AG08396 (cell line): ENCODE measurements at places on chromosomes 2 and 18.
A peak's percentile ranks its signal among the peaks of the same experiment; 100 is the strongest.

DNA sequence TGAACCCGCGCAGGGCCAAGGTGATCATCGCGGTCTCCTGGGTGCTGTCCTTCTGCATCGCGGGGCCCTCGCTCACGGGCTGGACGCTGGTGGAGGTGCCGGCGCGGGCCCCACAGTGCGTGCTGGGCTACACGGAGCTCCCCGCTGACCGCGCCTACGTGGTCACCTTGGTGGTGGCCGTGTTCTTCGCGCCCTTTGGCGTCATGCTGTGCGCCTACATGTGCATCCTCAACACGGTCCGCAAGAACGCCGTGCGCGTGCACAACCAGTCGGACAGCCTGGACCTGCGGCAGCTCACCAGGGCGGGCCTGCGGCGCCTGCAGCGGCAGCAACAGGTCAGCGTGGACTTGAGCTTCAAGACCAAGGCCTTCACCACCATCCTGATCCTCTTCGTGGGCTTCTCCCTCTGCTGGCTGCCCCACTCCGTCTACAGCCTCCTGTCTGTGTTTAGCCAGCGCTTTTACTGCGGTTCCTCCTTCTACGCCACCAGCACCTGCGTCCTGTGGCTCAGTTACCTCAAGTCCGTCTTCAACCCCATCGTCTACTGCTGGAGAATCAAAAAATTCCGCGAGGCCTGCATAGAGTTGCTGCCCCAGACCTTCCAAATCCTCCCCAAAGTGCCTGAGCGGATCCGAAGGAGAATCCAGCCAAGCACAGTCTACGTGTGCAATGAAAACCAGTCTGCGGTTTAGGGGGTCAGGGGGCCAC lies 897 bp downstream of the GPR45 start:
- DNase-seq = no peak

DNA sequence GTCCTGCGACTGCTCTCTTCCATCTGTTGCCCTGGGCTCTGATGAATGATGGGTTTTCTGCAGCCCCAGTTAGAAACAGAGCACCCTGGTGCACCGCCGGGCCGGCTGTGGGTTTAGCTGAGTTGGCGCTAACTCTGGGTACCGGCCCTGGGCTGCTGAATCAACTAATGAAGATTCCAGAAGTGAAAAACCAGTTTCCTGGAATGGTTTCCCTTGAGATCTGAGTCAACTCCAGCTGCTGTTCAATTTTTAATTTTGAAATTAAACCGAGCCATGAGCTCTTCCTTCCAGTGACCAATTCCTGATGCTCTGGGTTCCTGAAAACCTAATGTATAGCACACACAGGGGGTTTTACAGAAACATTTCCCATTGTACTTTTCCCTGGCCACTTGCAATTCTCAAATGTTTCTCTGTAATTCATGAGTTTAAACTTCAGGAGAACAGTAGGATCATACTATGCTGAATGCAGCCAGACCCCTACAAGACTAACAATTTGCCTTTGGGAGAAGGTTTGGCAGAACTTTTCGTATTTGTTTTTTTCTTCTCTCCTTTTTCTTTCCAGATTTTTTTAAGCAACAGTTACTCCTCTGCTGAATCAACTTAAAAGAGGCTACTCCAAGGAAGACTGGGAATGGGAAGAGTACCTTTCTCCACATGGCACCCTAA lies 5.5 kb downstream of the COL6A3 start:
- no peak for DNase-seq

DNA sequence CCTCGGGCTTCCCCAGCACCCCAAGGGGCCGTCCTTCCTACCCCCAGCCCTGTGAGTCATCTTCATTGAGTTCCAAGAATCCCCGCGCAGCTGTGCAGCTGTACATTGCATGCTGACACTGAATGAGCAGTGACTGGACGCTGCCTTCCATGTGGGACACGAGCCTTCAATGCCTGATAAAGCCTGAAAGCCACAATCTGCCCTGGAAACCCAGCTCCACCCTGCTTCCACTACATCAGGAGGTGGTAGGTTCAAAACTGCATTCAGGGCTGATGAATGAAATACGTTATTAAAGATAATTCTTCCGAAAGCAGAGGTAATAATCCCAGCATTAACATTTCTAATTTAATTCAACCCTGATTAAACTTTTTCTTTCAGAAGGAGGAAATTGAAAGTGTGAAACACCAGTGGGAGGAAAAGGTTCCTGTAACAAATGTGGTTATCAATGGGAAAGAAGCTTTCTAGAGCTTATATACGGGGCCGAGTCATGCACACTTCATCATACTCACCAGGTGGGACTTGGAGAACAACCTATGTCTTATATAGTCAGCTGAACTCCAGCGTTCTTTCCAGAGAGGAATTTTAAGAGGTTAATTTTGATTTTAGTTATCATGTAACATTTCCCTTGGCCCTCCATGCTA lies 360.1 kb downstream of the LPIN1 start:
- DNase-seq = peak; percentile 91

DNA sequence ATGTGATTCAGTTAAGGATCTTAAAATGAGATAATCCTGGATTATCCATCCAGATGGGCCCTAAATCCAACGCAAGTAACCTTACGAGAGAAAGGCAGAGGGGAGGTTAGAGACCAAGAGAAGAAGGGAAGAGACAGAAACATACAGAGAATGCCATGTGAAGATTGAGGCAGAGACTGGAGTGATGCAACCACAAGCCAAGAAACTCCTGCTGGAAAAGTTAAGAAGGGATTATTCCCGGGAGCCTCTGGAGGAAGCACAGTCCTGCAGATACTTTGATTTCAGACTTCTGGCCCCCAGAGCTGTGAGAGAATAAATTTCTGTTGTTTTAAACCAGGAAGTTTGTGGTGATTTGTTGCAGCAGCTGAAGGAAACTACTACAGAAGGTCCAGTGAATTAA lies 992.7 kb downstream of the BCL11A start:
- no peak for DNase-seq

- DNase-seq = no peak
These were observed 585.7 kb upstream of the GCFC2 start for GRCh38 chr2:76296438-76296837.

- no peak for DNase-seq
These were observed 195.5 kb upstream of the CTAGE1 start for GRCh38 chr18:22613058-22613690.

- DNase-seq = no peak
These were observed 29.7 kb downstream of the MAP3K2 start for GRCh38 chr2:127358044-127358443.

DNA sequence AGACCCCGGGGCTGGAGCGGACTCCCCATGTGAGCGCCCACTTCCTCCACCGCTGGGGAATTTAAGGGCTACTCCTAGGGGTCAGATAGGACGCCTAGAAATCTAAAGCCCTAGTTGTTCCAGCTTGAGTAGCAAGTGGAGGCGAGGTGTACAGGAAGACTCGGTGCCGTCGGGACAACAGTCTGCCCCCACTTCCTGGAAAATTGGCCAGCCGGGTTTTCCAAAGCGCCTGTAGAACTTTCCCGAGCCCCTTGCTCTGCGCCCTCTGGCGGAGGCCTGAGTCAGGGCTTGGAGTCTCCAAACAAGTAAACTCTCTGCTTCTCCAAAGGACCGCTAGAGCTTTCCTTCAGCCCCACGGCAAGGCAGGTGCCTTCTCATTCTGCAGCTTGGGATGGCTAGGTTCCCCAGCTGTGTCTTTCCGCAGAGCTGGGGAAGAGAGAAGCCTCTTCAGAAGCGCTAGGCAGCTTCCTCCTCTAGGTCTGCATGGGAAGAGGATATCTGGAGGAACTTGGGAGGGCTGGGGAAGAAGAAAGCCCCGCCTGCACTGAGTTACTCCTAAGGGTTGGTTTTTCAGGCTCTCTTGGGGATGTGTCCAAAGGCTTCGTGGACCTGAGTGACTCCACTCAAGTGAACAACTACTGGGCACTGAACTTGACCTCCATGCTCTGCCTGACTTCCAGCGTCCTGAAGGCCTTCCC lies 681 bp downstream of the SPR start:
- DNase-seq = peak; percentile 87

DNA sequence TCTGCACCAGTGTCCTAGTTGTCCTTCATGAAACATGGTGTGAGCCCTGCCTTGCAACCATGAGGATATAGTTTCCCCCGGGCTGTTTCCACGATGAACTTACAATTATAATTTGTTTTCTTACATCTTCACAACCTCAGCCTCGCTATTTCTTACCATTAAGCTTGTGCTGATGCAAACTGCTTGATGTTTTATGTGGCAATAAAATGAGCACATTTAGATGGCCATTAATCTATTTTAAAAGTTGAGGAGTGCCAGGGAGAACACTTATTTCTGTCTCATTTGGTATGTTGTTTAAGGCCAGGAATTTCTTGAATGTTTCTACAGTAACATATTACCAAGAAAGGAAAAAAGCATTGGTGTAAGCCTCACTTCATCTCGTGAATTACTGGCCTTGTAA lies 214.5 kb upstream of the SLC8A1 start:
- DNase-seq = no peak

DNA sequence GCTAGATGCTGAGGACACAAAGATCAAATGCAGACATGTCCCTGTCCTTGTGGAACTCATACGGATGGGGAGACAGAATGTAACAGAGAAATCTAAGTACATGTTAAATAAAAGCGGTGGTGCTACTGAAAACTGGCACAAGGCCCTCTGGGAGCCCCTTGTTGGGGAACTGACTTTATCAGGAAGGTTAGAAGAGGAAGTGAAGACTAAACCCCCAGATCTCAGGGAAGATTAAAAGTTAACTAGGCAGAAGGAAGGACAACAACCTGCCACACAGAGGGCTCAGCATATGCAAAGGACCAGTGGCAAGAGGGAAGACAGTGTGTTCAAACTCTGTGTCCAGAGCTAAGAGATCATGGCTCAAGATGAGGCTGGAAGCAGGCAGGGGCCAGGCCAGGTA lies 4.8 kb downstream of the CACNB4 start:
- DNase-seq = no peak

DNA sequence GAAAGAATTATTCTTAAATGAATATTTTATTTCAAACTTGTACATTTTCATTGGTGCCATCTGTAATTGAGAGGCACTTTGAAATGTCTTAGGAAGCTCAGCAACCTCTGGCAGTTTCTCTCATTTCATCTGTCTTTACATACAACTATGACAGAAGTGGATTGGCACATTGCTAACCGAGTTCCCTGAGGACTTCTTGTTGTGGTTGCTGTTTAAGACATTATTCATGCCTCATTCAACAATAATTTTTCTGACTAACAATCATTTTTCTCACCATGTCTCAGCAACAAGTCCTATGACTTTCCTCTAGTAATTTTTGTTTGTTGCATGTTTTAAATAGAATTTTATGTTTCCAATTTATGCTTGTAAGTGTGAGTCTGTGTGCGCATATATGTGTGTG lies 284.0 kb upstream of the CWC22 start:
- no peak for DNase-seq
